ENCODE measurements at places on chromosomes 7 and 10.

- DNase-seq, result no peak
These were observed 552.3 kb upstream of the GRM3 start for GRCh38 chr7:86091369-86091768.

DNA sequence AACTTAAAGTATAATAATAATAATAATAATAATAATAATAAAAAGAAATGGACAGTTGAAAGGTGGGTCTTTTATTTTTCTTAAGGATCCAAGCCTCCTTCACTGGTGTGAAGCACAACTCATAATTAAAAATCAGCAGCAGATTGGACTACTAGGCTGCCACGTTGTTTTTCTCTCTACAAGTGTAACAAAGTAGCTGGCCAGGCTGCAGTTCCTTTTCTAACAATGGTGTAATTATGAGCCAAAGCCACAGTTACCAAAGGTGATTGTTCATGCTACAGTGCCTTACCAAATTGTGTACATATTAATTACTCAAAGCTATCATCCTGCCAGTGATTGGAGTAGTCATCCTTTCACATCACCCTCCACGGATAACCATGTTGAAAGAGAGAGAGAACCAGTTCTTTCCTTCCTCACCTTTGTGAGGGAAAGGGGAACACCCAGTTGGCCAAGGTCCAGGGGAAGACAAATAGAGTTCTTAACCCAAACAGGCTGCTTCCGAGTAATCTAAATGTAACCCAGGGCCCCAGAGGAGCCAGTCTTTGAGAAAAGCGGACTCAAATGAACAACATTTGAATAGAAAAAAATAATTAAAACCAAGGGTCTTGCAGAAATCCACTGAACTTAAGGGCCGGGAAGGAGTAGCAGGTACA is 86.3 kb upstream of the NPS start:
- no peak for DNase-seq

DNA sequence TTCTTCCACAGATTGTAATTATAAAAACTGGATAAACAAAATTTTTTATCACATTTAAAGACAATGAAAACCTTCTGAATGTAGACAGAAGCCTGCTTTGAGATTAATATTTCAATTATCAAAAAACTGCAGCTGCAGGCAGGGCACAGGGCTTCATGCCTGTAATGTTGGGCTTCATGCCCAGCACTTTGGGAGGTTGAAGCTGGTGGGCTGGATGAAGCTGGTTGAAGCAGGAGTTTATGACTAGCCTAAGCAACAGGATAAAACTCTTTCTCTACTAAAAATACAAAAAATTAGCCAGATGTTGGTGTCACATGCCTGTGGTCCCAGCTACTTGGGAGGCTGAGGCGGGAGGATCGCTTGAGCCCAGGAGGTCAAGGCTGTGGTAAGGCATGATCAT is 41.2 kb downstream of the PDZD8 start:
- DNase-seq, result no peak

GRCh38 chr10:3868271-3868664 is 83.3 kb upstream of the KLF6 start:
- DNase-seq, result no peak

DNA sequence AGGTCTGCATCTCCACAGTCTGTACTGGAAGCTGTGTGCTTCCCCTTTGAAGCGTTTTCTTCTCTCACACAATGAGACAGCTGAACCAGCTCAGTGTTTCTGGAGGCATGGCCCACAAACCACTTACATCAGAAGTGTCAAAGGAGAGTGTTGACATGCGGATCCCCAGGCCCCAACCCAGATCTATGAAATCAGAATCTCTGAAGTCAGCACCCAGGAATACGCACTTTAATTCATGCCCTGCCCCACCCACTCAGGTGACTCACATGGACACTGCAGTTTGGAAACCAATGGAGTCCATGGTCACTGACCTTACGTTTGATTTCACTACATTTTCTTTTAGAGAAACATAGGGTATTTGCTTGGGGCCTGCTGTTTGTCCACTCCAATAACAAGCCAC is 19.0 kb downstream of the TLL2 start:
- no peak for DNase-seq

- no peak for DNase-seq
These were observed 43.8 kb downstream of the CALCR start for GRCh38 chr7:93530701-93531100.

DNA sequence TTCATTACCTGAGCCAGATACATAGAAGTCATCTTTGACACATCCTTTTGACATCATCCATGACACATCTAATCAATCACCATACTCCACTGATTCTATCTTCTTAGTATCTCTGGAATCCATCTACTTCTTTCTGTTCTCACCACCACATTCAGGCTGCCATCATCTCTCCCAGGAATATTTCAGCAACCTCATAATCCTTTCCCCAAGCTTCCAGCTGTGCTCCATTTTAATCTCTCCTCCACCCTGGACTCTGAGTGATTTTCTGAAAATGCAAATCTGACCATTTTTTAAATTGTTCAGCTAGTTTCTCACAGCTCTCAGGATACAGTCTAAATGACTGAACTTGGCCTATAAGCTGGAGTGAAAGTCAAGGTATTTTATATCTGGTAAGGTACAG is 2.5 kb upstream of the BTRC start:
- DNase-seq, result no peak
